Stimulated activated CD4-positive, alpha-beta T cell treated with anti-CD3 and anti-CD28 coated beads, TNF-alpha, amount 100 ng/mL, for 48 hours (primary cell): ENCODE measurements at places on chromosomes 4 and X.

- no peak for DNase-seq
Observed at GRCh38 chr4:54228961-54229501, at the start of gene PDGFRA. Gene PDGFRA (plus strand): TSS chr4:54229293. CDS start chr4:54258769, 29,476 bp downstream.

DNA sequence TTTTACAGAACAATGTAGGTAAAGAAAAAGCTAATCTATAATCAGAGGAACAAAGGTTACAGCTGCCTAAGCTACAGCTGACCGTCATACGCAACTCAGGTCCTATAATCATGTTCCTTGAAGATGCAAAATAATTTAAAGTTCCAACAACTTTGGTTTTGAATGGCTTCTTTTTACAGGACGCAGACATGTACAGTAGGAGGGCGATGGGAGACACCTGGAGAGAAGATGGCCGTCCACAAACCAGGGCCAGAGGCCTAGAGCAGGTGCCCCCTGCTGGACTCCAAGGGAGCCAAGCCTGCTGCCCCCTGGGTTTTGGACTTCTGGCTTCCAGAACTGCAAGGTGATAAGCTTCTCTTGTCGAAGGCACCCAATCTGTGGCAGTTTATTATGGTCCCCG is 10.6 kb downstream of the HGFAC start:
- DNase-seq = no peak

DNA sequence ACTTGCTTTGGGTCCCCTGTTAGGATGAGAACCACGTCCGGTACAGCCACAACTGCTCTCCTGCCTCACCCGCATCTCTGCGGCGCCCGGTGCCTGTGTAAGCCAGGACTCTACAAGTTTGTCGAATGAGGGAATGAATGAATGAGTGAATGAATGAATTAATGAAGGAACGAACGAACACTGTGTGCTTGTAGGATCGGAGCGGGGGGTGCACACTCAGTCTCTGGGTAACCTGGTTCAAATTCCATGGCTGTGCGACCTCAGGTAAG is 201.4 kb upstream of the PSAPL1 start:
- DNase-seq = no peak

DNA sequence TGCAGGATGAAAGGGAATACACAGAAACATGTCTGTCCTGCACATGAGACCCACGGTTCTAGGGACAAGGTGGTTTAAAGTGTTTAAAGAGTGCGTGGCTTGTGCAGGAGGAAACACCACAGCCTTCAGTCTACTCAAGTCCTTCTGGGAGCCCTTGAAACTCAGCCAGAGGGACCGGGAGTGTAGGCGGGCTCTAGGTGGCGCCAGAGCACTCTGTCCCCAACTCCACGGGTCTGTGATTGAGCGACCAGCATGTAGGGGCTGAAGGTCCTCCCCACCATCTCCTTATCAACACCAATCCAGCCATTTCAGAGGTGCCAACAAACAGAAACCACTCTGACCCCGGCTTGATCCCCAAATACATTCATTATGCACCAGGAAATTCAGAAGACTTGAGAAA is 82.0 kb upstream of the CLDN34 start:
- peak; percentile 43 for DNase-seq

DNA sequence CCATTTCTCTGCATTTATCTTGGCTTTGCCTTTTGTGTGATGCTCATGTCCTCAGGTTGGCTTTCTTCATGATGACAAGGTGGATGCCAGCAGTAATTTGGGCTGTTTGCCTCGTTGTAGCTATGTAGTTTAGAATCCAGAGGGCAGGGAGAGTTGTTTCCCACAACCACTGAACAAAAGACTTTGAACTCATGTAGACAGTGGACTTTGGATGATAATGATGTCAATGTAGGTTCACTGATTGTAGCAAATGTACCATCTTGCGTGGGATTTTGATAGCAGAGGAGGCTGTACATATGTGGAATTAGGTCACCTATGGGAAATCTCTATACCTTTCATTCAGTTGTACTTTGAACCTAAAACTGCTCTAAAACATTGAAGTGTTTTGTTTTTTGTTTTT is 41.3 kb downstream of the MND1 start:
- DNase-seq = no peak

- no peak for DNase-seq
Observed at GRCh38 chr4:164108971-164109370, 614.5 kb downstream of the TMA16 start.

DNA sequence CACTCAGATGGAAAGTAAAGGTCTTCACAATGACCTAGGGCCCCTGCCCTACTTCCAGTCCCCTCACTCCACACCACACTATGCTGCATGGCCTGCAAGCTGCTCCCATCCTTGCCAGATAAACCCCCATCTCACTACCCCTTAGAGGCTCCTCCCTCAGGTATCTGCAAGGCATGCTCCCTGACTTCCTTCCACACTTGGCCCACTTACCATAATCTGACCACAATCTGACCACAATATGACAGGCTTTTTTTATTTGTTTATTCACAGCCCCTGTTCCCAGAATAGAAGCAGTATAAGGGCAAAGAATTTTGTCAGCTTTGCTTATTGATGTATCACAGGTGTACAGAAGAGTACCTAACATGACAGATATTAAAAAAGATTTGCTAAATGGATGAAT is 124.7 kb downstream of the CAMK2D start:
- DNase-seq = no peak

DNA sequence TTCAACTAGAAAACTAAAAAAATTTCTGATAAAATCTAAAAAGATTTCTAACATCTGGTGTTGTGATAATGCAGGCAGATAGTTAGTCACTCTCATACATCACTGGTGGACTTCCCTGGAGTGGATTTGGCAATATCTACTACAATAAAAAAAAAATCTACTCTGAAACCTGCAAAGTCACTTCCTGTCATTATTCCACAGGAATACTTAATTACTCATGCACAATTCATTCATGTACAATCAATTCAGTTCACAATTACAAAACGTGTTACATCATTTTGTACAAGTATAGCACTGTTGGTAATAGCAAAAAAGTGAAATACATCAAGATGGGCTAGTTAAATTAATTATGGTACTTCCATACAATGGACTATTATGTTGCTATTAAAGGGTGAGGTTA is 16.5 kb upstream of the RHOH start:
- no peak for DNase-seq

- no peak for DNase-seq
Observed at GRCh38 chr4:61950625-61951024, 750.5 kb downstream of the ADGRL3 start.

DNA sequence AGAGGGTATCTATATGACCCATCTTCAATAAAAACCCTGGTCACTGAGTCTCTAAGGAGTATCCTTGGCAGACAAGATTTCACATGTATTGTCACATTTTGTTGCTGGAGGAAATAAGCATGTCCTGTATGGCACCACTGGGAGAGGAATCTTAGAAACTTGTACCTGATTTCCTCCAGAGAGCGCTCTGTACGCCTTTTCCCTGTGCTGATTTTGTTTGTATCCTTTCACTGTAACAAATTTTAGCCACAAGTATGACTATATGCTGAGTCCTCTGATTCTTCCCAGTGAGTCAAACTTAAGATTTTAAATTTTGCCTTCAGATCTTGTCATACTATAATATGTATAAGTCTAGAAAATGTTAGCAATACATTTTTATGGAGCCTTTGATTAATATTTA is 102.8 kb downstream of the ITIH6 start:
- DNase-seq = no peak

- no peak for DNase-seq
Observed at GRCh38 chr4:179017581-179017980, 1575.3 kb upstream of the AGA start.

DNA sequence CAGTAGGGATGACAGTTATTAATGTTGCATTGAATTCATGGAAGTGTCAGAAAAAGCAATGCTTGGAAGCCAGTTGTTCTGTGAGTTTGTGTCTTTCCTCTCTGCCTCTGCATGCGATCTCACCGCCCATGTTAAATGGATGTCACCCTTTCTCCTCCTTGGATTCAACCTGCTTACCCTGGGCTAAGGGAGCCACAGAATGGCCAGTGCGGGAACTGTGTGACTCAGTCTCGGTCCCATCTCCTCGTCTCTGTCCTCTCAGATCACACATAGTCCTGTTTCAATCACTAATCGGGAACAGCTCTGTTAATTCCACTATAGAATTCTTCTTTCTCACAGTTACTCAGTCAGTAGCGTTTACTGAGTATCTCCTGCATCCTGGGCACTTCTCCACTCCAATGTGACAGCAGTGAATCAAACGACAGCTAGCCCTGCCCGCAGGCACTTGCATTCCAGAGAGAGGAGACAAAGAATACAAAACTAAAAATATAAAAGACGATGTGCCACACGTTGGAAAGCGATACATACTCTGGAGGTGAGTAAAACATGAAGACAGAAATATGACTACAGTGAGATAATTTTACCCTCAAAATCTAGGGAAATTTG is 53.6 kb upstream of the TLR3 start:
- no peak for DNase-seq

DNA sequence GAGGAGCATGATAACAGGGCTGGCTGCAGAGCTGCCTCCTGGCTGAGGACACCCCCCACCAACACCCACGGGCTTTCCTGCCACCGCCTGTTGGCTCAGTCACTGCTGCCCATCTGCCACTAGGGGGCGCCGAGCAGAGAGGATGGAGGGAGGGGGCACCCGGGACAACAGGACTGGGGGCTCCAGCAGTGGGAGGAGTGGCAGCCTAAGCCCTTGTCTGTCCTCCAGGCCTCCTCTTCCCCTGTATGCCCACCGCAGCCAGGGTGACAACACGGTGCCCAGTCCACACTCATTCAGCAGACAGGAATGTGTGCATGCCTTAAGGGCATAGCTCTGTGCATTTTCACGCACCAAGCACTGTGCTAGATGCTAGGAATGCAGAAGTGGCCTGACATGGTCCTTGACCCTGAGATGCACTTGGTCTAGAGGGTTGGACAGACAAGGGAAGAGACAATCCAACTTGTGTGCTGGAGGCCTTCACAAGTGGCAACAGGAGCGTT is 149.9 kb downstream of the AMMECR1 start:
- DNase-seq = peak; percentile 54

GRCh38 chr4:40196724-40197281 is at the start of gene RHOH:
Gene RHOH (plus strand): TSS chr4:40197031. CDS start chr4:40243387, 46,356 bp downstream.
- DNase-seq = no peak

DNA sequence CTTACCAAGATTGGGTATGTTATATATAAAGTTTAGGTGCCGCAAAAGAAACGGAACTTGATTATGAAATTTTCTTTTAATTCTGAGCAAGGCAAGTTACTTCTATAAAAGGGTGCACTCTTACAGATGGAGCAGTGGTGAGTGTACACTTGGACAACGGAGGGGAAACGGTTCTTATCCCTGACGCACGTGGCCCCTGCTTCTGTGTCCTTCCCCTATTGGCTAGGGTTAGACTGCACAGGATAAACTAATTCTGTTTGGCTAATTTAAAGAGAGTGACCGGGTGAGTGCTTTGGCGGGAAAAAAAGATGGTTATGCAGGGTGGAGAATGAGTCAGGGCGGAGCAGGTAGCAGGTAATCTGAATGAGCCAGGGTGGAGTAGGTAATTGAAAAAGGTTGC is 149.5 kb downstream of the GC start:
- DNase-seq = no peak

- DNase-seq = no peak
Observed at GRCh38 chr4:72094059-72094797, 62.4 kb downstream of the NPFFR2 start.

- no peak for DNase-seq
Observed at GRCh38 chr4:159045321-159045720, 57.6 kb upstream of the RAPGEF2 start.

DNA sequence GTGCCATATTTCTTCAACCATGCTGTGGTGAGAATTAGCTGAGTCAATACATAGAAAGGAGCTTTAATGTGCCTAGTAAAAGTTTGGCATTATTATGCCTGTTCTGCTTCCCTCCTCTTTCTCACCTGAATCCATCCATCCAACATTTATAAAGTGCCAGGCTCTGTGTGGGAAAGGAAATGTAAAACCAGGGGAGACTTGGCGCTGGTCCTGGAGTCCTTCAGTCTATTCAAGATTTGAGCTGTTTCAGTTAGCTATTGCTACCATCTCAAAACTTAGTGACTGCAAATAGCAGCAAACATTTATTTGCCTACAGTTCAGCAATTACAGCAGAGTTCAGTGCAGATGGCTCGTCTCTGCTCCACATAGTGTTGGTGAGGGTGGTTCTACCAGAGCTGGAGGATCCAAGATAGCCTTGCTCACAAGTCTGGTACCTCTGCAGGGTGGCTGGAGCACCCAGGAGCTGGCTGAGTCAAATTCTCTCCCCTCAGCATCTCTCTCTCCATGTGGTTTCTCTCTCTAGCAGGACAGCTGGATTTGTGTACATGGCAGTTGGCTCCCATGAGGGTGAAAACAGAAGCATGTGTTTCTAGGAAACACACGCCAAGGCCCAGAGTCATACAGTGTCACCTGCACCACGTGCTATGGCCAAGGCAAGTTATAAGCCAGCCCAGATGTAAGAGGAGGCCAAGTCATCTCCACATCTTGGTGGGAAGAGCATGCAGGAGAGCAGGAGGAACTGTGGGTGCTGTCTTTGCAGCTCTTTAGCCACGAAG is 77.3 kb downstream of the FHDC1 start:
- DNase-seq = no peak

GRCh38 chr4:26360273-26360672 is 39.5 kb downstream of the RBPJ start:
- DNase-seq = no peak

- no peak for DNase-seq
Observed at GRCh38 chr4:78763251-78763650, 12.9 kb upstream of the BMP2K start.

DNA sequence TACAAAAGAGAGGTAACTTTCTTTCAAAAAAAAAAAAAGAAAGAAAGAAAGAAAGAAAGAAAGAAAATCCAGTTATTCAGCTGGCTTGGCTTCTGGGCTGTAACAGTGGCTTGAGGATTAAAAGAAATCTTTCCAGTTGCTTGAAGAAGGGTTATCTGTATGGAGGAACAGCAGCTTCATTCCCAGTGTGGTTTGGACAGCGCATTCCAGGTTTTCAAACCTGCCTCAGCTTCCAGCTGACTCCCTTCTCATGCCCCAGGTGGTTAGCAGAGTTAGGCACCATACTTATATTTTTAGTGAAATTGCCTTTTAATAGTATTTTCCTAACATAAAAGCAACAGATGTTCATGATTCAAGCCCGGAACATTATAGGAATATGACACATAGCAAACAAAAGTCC is 48.6 kb downstream of the TMEM164 start:
- no peak for DNase-seq

GRCh38 chr4:105145903-105146275 is 787 bp upstream of the TET2 start:
- DNase-seq = no peak

- no peak for DNase-seq
Observed at GRCh38 chrX:65528293-65528692, 6.3 kb downstream of the LAS1L start.

DNA sequence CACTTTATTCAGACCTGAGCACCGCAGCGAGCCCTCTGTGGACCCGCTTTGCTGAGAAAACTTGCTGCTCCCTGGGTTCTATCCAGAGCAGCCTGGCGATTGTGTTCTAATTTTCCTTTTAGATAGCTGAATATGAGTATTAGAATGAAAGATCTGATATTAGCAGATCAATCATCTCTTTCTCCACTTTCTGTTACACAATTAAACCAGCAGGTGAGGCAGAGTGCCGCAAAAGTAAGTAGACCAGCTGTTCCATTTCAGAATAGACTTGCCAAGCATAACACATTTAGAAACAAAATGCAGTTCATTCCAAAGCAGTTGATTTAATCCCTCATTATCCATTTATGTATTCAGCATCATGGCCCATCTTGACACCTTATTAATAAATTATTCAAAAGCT is 58.6 kb downstream of the PALLD start:
- DNase-seq = no peak

- no peak for DNase-seq
Observed at GRCh38 chr4:41787931-41788330, 39.4 kb upstream of the PHOX2B start.

GRCh38 chr4:1410491-1411325 is 4.5 kb upstream of the NKX1-1 start:
- peak; percentile 23 for DNase-seq

- no peak for DNase-seq
Observed at GRCh38 chrX:16754019-16754418, 32.2 kb upstream of the TXLNG start.
